ENCODE measurements at places on chromosomes 13 and 19.

GRCh38 chr13:61531383-61532065, 115.9 kb upstream of the PCDH20 start:
- no peak for ATAC-seq

DNA sequence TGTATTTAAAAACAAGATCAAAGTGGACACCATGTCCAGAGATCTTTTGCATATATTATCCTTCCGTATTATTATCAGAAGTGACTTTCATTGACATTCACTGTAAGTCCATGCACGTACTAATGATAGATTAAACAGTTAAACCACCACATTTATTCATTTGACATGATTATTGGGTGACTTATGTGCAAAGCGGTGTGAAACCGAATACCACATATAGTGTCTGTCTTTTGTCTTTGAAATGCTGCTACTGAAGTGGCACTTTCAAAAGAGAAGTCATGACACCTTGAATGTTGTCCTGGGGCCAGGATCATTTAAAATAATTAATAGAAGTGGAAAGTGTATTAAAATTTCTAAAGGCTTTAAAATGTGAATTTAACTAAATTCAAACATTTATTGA, 100.1 kb downstream of the ERCC5 start:
- no peak for ATAC-seq

DNA sequence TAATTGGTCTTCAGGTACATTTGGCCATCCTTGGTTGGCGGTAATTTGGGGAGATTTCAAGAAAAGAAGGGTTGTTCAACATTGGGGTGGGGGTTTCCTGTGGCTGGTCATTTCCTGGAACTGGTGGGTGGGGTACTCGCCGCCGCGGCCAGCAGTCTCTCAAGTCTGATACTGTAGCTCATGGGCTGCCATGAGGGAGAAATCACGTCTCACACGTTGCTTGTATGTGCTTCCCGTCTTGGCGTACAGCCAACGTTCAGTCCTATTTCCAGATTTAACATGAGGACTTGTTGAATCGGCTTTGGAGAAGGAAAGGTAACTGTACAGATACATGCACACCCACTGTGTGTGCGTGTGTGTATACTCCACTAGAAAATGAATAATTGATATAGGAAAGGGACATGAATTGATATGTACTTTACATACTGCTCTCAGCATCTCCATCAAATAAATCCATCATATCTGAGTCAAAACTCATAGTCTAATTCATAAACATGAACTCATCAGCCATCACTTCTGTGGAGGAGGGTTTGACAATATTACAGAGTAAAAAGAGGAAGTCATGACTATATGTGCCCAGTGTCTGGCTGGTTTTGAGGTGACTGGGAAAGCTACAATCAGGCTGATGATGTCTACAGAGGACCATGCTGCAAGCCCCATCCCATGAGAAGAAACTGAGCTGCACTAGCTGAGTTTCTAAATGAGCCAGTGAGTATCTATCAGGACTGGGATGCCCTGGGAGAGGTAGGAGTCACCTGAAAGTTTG, 418.1 kb downstream of the TSHZ3 start:
- no peak for ATAC-seq

- peak; percentile 39 for ATAC-seq
Observed at GRCh38 chr19:12090807-12091206, 26.3 kb downstream of the ZNF844 start.

GRCh38 chr19:5914358-5914774, 312 bp downstream of the CAPS start:
- ATAC-seq: no peak

DNA sequence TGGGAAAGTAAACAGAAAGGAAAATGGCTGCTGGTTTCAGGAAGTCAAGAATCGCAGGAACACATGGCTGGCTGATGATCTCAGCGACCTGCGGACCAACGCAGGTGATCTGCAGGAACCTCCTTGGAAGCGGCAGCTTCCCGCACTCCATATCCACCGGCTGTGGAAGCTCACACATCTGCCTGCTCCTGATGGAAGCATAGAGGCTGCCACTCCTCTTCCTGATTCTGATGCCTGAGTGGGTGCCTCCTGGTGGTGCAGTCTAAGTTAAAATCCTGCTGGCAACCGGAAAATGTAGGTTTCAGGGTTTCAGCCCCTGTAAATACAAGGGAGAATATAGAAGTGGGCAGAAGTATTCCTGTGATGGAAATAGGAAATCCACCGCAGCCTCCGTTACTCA, 75.5 kb downstream of the TNFSF13B start:
- no peak for ATAC-seq

DNA sequence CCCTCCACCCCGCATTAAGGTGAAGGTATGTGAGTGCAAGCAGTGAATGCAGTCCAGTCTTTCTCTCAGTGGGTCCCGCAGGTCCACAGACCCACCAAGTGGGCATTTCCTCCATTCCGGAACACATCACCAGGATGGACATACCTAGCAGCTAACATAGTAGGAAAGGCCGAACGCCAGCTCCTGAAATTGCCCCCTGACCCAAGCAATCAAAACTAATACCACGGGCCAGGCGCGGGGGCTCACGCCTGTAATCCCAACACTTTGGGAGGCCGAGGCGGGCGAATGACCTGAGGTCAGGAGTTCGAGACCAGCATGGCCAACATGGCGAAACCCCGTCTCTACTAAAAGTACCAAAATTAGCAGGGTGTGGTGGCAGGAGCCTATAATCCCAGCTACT, 71.7 kb upstream of the VSTM2B start:
- no peak for ATAC-seq

- ATAC-seq: no peak
Observed at GRCh38 chr19:12912571-12912970, 6.5 kb downstream of the SYCE2 start.

GRCh38 chr19:35247526-35248309, 1.1 kb upstream of the LSR start:
- peak; percentile 34 for ATAC-seq

All from activated CD4-positive, CD25-positive, alpha-beta regulatory T cell treated with anti-CD3 and anti-CD28 coated beads, Interleukin-2, amount 50 U/mL, for 24 hours (primary cell).